ENCODE measurements at places on chromosomes 11 and 22.

DNA sequence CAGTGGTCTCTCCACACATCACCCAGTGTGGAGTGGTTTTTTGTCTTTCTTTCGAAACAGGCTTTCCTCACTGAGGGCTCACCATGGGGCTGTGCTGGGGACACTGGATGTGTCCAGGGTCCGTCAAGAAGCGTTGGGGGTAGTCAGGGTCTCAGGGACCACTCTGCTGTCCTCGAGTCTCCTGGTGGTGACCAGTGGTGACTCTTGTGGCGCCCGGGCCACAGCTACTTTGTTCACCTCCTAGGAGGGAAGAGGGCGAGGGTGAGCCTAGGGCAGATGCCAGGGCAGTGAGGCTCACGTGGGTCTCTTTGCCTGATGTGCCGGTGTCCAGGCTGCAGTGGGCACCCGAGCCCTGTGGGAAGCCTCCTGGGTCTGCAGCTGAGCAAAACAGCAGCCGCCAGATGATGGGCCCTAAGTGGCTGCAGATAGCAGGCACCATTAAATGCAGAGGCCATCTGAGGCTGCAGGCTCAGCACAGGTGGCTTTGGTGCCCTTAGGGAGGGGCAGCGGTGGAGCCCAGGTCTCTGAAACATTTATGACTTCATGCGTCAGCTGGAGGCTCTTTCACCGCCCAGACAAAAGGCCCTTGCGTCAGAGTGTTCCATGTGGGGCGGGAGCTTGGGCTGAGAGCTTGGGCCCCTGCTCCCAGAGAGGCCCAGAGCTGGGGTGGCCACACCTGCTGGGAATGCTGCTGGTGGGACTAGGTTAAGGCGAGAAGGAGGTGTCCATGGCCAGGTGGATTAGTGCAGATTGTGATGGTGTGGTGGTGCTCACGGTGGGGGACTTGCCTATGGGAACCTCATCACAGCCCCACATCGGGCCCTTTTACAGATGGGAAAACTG lies 29.5 kb downstream of the KCNQ1 start:
- DNase-seq: no peak

- DNase-seq: peak; percentile 68
Observed at GRCh38 chr22:46286006-46286405, 10.7 kb upstream of the GTSE1 start.

GRCh38 chr11:46888636-46889035 lies 29.7 kb downstream of the LRP4 start:
- DNase-seq: no peak

DNA sequence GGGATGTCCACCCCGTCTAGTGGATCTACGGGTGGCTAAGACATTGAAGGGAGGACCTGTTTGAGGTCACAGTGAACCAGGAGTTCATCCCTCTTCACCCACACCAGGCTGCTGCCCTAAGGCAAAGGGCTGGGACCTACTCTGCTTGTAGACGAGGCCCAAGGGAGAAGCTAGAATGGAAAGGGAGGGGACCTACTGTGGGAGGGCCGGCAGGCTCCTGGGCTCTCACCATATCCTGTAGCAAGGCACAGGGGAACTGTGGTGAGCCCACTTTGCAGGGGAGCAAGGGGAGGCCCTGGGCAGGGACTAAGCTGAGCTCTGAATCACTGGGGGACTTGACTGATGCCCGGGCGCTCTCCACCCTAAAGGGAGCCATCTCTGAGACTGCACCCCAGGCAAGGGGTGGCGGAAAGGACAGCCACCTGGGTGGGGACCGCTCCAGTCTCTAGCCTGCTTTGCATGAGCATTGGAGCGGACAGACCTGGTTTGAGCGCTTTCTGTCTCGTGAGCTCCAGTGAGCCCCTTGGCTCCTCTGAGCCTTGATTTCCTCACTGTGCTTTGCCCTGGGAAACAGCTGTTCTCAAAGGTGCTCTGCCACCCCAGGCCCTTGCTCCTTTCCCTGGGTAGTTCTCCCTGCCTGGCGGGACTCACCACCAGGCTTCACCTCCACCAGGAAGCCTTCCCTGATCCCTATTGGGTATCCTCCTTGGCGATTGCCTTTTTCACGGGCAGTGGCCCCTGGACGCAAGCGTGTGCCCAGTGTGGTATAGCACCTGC lies 24.2 kb downstream of the PARVG start:
- DNase-seq: no peak

DNA sequence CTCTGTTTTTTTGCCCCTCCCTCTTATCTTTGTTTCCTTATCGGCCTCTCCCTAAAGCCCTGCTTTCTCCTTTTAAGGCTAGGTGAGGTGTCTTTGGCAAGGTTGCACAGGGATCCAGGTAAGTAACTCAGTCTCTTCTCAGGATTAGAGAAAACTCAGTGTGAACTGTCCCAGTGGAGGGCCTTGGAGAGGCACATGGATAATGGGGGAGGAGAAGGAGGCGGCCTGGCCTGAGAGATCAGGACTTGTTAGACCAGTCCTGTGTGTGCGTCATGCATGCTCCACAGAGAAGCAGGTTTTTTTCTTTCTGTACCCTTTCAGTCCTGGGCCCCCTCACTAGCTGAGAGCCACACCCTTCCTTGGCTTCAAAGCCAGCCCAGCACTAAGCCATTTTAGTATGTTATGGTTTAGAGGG lies 19.9 kb downstream of the CTNND1 start:
- no peak for DNase-seq

- no peak for DNase-seq
Observed at GRCh38 chr11:106679581-106679980, 338.7 kb downstream of the GUCY1A2 start.

DNA sequence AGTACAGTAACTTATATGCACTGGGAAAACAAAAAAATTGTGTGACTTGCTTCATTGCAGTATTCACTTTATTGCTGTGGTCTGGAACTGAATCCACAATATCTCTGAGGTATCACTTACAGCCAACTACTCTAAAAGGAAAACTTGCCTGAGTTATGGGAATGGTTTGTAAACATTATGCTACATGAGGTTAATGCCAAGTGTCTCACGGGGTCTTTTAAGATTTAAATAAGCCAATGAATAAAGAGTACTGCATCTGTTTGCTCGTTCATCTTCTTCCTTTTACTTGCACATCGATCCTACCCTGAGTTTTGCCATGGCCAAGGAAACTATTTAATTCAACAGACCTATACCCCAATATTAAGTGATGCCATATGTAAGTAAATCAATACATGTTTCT lies 72.0 kb upstream of the API5 start:
- no peak for DNase-seq

- no peak for DNase-seq
Observed at GRCh38 chr22:22386602-22387385, 121.7 kb downstream of the ZNF280B start.

GRCh38 chr11:10499452-10499851 lies 41.5 kb downstream of the RNF141 start:
- no peak for DNase-seq

- DNase-seq: no peak
Observed at GRCh38 chr11:47631473-47631872, 10.9 kb downstream of the MTCH2 start.

DNA sequence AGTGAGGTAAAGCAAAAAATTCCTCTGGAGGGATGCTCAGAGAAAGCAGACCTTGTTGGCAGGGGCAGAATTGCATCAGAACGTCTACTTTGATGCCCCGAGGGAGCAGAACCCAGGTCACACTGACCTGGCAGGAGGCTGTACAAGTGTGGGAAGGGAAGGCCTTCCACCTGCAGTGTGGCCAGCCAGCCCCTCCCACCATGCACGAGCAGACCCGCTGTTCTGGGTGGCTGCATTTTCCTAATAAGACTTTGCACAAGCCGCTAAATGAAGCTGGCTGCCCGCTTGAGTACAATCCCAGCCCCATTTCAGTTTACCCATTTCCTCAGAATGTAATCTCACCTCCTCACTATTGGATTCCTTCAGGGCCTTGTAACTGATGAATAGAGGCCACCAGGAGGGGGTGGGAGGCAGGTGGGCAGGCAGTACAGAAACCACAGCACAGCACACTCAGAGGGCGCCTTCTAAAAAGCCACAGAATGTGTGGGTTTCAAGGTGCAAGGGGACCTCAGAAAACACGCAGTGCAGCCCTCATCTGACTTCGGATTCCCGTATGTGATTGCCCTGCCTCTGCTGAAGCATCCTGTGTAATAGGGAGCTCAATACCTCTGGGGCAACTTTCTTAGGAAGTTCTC lies 316.6 kb downstream of the OPCML start:
- DNase-seq: no peak

- DNase-seq: peak; percentile 13
Observed at GRCh38 chr22:37953062-37953436, 352 bp downstream of the C22orf23 start.

GRCh38 chr11:61524963-61525587 lies 16.5 kb downstream of the LRRC10B start:
- no peak for DNase-seq

DNA sequence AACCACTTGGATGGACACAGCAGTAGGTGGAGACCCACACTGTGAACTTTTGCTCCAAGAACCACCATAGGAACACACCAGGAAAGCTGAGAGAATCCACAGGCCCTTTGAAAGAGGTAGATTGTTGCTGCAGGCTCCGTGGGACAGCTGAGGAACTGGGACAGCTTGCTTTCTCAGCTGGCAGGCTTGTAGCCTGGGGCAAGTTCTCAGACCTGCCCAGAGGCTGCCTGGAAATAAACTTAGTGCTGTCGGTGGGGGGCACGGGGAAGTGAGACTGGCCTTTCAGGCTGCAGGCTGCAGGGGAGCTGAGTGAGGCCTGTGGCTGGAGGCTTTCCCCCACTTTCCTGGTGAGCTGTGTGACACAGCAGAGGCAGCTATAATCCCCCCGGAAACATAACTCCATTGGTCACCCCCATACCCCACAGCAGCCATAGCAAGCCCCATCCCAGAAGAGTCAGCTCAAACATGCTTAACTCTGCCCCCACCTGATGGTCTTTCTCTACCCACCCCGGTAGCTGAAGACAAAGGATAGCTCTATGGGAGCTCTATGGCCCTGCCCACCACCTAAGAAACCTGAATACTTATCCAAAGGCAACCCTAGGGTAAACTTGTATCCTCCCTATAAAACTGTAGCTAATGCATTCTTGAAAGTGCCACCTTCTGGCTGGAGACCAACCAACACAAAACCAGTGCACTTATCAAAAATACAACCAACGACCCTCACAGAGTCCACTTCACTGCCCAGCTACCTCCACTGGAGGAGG lies 21.4 kb upstream of the ACRV1 start:
- DNase-seq: no peak

- peak; percentile 75 for DNase-seq
Observed at GRCh38 chr22:38824585-38824984, 19.2 kb downstream of the NPTXR start.

- peak; percentile 38 for DNase-seq
Observed at GRCh38 chr11:46692450-46692849, 8.0 kb downstream of the ARHGAP1 start.

GRCh38 chr11:10528121-10528520 lies 12.9 kb downstream of the RNF141 start:
- DNase-seq: no peak

GRCh38 chr11:126188332-126189108 lies 22.9 kb downstream of the RPUSD4 start:
- no peak for DNase-seq

DNA sequence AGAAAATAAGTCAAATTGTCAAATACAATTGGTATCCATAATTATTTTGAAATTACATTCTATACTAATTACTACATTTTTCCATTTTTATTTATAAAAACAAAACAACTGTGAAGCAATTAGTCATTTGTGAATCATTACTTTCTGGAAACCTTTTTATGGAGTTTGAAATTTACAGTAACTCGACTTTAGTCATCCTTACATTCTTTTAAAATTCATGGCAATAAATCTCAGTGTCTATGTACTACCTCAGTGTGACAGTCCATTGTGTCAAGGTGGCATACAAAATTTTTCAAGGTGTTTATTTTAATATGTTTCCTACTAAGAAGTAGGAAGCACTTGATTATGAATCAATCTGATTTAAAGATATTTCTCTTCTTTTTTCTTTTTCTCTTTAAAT lies 1949.4 kb upstream of the RAG2 start:
- DNase-seq: peak; percentile 46

DNA sequence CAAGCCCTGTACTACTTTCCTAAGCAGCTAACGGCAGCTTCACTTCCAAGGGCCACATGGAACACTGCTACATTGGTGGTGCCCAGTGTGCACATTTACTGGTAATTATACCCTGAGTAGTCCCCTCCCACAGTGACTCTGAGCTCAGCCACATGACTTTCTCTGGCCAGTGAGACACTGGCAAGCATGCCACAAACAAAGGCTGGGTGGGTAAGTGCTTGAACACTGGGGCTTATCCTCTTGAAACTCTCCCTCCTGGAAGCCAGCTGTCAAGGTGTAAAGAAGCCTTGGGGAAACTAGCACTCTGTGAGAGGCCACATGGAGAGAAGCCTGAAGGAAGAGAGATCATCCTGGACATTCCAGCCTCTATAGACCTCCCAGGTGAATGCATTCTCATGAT lies 54.4 kb upstream of the DRD2 start:
- DNase-seq: no peak

GRCh38 chr11:74936087-74936486 lies 12.8 kb downstream of the XRRA1 start:
- DNase-seq: no peak

DNA sequence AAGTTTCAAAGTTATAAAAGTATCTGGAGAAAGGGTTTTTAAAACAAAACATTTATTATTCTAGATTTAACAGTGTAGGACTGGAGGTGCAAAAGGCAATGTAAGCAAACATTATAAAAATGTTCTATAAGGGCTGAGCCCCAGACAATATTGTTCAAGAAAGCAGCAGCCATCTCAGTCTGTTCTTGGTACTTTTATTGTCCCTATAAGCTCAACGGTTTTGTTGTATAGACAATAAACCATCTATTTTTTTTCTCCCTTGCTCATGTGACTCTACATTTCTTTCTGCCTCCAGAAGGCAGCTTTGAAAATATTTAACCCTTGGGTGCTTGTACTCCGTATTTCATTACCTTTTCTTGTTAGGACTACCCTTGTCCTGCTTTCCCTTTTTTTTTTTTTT lies 25.2 kb upstream of the NXPE2 start:
- no peak for DNase-seq

DNA sequence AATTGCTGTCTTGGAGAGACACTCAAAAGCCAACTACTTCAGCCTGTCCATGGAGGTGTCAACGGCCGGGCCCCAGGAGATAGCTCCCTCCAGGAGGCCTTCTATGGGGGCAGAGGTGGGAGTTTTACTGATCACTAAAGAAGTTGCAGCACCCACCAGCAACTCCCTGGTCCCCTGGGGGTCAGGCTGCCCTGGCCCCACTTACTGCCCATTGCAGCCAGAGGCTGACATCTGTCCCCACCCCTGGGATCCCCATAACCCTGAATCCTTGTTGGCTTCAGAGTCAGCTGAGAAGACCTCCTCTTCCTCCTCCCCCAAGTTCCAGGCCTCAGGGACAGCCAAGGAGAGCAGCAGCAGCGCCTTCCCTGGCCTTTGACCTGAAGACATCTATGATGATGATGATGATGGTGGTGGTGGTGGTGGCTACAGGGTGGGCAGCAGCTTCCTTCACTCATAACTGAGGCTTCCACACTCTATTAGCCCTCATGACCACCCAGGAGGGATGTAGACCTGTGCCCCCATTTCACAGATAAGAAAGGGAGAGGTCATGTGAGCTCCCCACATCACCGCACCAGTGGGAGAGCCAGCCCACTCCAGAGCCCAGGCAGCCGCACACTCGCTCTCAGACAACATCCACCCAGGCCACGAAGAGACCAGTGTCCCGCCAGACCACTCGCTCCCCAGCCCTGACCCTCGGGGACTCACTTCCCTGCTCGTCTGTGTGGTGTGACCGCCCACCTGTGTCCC lies 43.8 kb upstream of the FGF3 start:
- DNase-seq: no peak
